ENCODE measurements at places on chromosomes 11 and 22.
A peak's percentile ranks its signal among the peaks of the same experiment; 100 is the strongest.

- no peak for DNase-seq
Observed at GRCh38 chr11:61347916-61348461, 13.7 kb downstream of the CYB561A3 start.

GRCh38 chr22:36160499-36160942, at the start of gene APOL3:
Gene APOL3, minus strand, starts transcription at chr22:36160755. Its CDS starts 11,700 bp downstream, at chr22:36149055.
- no peak for DNase-seq

- no peak for DNase-seq
Observed at GRCh38 chr11:27241311-27242122, 121.5 kb downstream of the CCDC34 start.

DNA sequence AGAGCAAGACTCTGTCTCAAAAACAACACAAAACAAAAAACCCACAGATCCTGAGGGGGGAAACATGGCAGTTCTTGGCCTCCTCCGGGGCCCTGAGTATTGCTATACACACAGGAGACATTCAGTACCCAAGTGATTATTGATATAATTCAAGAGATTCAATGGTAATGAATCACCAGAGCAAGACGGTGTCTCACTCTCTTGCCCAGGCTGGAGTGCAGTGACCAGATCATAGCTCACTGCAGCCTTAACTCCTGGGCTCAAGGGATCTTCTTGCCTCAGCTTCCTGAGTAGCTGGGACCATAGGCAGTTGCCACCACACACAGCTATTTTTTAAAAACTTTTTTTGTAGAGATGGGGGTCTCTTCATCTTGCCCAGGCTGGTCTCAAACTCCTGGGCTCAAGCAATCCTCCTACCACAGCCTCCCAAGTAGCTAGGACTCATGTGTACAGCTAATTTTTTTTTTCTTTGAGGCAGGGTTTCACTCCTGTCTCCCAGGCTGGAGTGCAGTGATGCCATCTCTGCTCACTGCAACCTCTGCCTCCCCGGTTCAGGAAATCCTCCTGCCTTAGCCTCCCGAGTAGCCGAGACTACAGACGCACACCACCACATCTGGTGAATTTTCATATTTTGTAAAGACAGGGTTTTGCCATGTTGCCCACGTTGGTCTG, 21.8 kb upstream of the PIK3C2A start:
- DNase-seq, result no peak

- no peak for DNase-seq
Observed at GRCh38 chr22:20586403-20586745, 79.0 kb downstream of the MED15 start.

- peak; percentile 90 for DNase-seq
Observed at GRCh38 chr22:28772633-28773460, at the start of gene CCDC117. Gene CCDC117, plus strand, starts transcription at chr22:28772695. Its CDS starts 155 bp downstream, at chr22:28772850.

DNA sequence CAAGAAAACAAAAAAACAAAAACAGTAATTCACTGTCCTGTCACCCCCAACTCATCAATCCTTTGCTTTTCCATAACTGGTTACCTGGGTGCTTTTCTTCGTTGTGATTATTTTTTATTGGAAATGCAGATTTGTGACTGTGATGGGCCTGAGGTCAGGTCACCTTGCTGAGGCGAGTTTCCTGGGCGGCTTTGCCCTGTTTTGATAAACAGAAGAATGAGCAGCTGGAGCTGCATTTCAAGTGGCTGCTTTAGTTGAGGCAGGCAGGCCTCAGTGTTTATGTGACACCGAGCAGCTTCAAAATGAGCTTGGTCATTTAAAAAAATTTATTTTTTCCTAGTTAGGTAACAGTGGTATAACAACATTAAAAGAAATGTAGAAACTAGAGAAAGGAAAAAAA, 22.2 kb downstream of the PTPRJ start:
- no peak for DNase-seq

- DNase-seq, result no peak
Observed at GRCh38 chr22:28589102-28589750, 90.4 kb downstream of the TTC28 start.

DNA sequence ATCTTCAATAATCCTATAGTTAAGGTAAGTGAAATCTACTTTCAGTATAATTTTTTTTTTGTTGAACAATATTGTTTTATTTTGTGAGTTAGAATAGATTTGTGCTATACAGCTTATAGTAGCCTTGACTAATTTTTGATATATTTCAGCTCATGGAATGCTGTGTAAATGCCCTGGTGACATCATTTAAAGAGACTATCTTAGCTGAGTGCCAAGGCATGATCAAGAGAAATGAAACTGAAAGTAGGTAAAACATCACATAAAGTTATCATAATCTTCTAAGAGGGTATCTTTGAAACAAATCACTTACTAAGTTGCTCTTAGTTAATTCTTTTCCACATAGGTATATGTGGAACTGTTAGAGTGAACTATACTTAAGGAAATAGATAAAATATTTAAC, 51.4 kb upstream of the ACAT1 start:
- no peak for DNase-seq

DNA sequence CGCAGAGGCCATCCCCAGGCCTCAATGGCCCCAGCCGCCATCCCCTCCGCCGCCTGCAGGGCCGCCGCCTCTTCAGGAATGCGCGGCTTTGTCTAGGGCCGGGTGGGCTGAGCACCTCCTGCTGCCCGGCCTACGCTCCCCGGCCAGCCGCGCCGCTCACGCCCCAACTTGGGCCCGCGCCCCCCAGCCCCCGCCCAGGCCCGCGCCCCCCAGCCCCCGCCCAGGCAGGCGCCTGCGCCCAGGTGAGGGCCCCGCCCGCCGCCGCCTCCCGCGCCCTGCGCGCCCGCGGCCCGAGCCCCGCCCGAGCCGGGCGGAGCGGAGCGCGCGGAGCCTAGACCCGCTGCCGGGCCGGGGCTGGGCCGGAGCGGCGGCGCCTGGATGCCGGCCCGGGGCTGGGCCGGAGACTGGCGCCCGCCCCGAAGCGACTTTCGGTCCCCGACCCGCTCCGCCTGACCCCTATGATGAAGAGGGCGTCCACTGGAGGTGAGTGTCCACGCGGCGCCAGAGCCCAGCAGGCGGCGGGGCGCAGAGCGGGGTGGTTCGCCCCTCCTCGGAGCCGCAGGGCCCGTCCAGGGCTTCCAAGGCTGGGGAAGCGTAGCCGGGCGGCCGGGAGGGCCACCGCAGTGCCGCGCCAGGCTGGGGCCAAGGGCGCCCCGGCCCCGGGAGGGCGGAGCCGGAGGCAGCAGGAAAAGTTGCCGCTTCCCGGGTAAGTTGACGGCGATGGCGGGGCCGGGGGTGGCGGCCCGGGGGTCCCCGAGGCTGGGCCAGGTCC, 34.3 kb upstream of the PRODH start:
- DNase-seq, result peak; percentile 11

GRCh38 chr11:79100093-79100910, 340.5 kb downstream of the TENM4 start:
- peak; percentile 14 for DNase-seq

DNA sequence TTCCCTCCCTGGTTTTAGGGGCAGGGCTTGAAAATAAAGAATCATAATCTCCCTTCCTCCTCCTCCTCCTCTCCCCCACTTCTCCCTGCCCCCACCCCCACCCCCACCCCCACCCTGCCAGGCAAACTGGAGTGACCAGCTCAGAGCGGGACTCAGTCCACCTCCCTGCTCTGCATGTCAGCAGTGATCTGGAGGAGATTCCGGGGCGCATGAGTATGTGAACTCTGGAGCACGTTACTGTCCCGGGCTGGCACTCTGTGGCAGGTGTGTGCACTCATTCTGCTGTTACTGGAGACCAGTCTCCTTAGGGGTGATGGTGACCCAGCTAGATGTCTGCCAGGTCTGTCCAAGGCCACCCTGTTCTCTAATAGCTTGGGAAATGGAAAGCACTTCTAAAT, 33.9 kb downstream of the MARK2 start:
- DNase-seq, result no peak

DNA sequence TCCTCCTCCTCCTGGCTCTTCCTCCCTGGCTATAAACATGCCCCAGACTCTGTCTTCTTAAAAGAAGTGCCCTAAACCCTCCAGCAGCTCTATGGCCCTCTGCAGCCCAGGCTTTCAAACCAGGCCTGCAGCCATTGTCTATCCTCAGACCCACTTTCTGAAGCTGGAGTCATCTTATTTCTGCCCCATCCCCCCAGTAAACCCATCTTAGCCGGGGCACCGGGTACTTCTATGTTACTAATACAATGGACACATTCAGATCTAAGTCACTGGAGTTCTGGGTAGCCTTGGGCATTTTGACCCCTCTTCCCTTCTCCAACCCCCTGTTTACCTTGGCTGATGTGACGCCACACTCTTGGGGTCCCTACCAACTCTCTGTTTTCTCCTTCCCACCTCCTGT, 29.7 kb upstream of the CACNG2 start:
- no peak for DNase-seq

DNA sequence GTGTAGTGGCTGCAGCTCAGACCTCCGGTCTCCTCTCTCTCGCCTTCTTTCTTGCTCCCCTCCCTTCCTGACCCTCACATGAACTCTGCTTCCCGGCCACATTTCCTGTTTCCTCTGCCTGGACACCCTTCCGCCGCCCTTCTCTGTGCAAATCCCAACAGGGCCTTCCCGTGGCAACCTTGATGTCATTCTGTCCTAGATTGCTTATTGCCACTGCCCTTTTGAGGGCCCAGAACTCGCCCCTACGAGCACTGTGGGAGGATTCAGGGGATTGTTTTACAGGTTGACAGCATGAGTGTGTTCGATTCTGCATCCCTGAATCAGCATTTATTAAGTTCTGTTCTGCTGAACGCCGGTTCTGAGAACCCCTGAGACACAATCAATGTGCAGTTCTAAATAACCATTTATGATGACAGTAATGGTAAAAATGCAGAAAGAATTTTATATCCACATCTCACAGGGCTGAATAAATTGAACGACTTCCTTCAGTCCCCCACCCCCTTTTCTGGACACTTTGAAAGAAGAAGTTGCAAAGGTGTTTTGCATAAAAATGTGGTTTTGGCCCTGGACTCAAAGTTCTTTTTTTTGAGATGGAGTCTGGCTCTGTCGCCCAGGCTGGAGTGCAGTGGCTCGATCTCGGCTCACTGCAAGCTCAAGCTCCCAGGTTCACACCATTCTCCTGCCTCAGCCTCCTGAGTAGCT, 6.4 kb downstream of the BATF2 start:
- DNase-seq, result no peak

- no peak for DNase-seq
Observed at GRCh38 chr11:41301023-41301422, 158.4 kb downstream of the LRRC4C start.

- DNase-seq, result no peak
Observed at GRCh38 chr22:43867839-43868635, 5.7 kb upstream of the SULT4A1 start.

DNA sequence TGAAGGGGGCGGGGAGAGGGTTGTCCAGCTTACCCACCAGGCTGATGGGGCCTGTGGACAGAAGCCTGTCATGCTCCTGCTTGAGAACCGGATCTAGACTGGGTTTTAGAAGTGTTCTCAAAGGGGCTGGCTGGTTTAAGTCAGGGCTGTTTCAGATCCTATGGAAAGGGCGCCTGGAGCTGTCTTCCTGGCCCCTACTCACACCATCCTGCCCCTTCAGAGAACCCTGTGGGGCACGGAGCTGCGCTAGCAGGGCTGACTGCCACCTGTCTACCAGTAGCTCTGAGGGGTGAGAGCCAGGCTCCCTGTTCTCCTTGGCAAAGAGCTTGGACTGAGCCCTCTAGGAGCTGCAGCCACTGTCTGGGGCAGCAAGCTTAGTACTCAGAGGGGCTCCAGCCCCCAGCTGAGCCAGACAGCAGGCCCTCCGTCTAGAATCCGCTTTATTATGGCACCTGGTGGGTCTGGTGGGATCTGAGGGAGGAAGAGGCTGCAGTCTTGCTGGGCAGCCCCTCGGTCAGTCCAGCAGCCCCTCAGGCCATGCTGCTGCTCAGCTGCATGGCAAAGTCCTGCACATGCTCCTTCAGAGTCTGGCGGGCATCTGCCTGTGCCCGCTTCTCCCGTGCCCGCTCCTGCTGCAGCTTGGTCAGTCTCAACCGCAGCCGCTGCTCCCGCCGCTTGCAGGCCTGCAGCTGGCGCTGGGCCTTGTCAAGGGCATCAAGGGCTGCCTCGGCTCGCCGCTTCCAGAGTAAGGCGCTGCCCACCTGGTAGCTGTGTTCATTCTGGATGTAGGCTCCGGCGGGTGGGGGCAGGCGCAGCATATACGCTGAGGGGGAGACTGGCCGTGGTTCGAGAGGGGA, 2.3 kb downstream of the THAP7 start:
- no peak for DNase-seq

- no peak for DNase-seq
Observed at GRCh38 chr11:93689240-93689639, 27.8 kb downstream of the CEP295 start.

- no peak for DNase-seq
Observed at GRCh38 chr11:9203691-9204311, 61.3 kb downstream of the DENND5A start.

- no peak for DNase-seq
Observed at GRCh38 chr11:129458278-129458677, 82.6 kb downstream of the BARX2 start.

- no peak for DNase-seq
Observed at GRCh38 chr11:123549926-123550917, 104.2 kb downstream of the SCN3B start.

DNA sequence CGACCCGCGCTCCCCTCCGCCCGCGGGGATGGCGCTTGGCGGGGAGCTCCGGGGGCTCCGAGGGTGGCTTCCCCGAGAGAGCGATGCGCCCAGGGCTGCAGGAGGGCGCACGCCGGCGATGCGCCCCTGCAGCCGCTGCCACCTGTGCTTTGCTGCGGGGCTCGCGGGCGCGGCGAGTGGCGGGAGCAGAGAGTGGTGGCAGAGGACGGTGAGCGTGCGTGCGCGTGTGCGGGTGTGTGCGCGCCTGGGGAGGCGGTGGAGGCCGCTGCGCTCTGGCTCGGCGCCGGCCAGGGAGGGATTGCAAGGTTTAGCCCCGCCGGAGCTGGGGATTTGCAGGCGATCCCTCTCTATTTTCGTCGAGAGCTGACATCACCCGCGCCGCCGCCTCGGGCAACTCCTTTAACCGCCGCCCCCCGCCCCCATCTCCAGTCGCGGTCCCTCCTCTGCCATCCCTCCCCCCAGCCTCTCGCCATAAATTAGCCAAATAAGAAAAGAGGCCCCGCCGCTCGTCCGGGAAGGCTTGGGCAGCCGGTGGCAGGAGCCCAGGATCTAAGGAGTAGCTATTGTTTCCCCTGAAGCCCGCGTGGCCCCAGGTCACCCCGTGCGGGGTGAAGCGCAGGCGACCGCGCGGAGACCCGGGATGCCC, at the start of gene SLC1A2:
SLC1A2 (minus strand) TSS at position 375 of the 646 bp plus-strand sequence. CDS start 592 bp downstream, outside the sequence.
- peak; percentile 34 for DNase-seq

- no peak for DNase-seq
Observed at GRCh38 chr22:47558828-47559700, 796.6 kb downstream of the TBC1D22A start.

- no peak for DNase-seq
Observed at GRCh38 chr11:10436224-10436623, 18.8 kb upstream of the AMPD3 start.

DNA sequence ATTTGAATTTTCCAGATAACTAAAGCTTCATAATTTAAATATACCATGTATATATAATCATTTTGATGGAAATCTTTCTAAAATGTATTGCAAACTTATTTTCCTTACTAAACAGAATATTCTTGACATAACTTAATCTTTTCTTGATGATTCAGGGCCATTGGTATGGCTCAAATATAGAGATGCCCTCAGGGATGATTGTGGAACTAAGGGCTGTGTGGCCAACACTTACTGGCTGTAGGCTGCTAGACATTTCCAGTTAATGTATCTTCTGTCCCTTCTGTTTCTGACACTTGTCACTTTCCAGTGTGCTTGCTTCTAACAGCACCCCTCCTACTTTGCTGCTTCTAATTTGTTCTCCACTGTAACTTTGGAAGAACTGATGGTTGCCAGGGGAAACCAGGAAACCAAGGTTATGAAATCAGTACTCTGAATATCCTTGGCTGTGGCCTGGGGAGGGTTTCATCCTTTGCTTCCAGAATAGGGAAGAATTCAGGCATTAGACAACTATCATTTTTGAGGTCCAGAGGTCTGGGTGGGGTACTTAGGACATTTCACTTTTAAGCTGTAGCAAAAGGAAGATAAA, 697.2 kb downstream of the ETS1 start:
- no peak for DNase-seq

All from NCI-H1105 (cell line).